ENCODE measurements at places on chromosomes 11 and 22. TPM values are rescaled to one million over a fixed set of nuclear protein-coding genes. Genes with fewer than 3 reads are reported as not detected.

Gene SLC22A25
- not detected for total RNA-seq

Gene MS4A13
- not detected for total RNA-seq

Gene CRYBB2
- total RNA-seq, result 0.33 TPM

Gene TRIM48
- total RNA-seq, result not detected

Gene F2
- 12.1 TPM for total RNA-seq

Gene TUBA8
- 1.7 TPM for total RNA-seq

Gene OR4D5
- total RNA-seq, result not detected

GRCh38 chr11:132803436-132803835 lies 728.9 kb downstream of the OPCML start:
- H3K36me3 ChIP-seq, result no peaks in the 10 kb centered on the region
- DNase-seq, result no peak
- H3K27ac ChIP-seq, result no peak overlapping the region
- peaks cover 25% of the 10 kb centered on the region for H3K27me3 ChIP-seq

DNA sequence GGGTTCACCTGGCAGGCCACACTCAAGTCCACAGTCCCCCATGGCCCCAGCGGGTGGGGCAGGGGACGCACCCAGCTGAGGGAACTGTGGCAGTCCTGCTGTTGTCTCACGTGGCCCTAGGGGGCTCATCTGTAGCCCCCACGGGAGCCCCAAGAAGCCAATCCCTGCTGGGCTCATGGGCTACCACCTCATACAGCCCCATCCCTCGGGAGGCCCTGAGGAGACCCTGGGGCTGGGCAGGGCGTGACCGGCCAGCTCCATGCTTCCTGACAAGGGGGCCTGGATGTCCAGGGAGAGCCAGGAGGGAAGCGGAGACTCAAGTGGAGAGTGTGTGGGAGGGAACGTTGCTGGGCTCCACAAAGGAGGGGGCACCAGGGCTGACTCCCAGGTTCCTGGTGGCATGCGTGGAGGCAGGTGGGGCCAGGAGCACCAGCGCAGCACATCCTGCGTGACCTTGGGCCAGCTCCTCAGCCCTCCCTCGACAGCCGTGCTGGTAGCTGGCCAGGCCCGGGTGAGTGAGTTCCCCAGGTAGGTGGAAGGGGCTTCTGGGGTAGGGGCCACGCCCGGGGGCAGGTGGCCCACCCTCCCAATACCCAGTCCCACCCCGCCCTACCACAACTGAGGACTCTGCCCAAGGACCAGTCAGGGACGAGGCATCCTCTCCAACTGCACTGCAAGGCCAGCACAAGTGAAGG lies 7.9 kb downstream of the RTN4R start:
- H3K36me3 ChIP-seq, result no peaks in the 10 kb centered on the region
- DNase-seq, result no peak
- no peaks in the 10 kb centered on the region for H3K27me3 ChIP-seq
- H3K4me3 ChIP-seq, result no peak overlapping the region
- H3K4me1 ChIP-seq, result no peaks in the 10 kb centered on the region

GRCh38 chr11:95924414-95924760 lies 480 bp upstream of the MTMR2 start:
- H3K27me3 ChIP-seq, result no peaks in the 10 kb centered on the region
- peak overlapping the region; percentile 100 for H3K4me3 ChIP-seq
- peaks cover 21% of the 10 kb centered on the region for H3K4me1 ChIP-seq
- H3K27ac ChIP-seq, result peak overlapping the region; percentile 98
- no peaks in the 10 kb centered on the region for H3K36me3 ChIP-seq

DNA sequence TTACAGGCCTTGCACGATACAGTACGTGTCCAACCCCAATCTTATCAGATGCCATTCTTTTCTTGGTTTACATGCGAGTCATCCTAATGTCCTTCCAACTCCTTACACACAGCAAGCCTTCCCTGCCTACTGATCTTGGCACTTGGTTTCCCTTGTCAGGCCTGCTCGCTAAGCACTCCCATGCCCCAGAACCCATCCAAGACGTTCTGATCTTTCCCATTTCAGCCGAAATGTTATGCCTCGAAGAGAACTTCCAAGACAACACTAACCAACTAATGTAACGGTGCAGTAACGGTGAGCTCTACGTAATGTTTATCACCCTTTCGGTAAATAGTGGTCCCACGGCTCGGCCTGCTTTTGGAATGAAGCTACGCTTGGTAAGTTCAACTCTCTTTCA lies 521 bp downstream of the PES1 start:
- no peaks in the 10 kb centered on the region for H3K4me1 ChIP-seq
- H3K36me3 ChIP-seq, result peaks cover 8% of the 10 kb centered on the region
- no peak for DNase-seq

- H3K4me3 ChIP-seq, result peak overlapping the region; percentile 48
- no peaks in the 10 kb centered on the region for H3K27me3 ChIP-seq
- H3K4me1 ChIP-seq, result peaks cover 6% of the 10 kb centered on the region
- peak overlapping the region; percentile 98 for H3K27ac ChIP-seq
Measured at GRCh38 chr11:8832571-8833260, 78.3 kb upstream of the AKIP1 start.

- peaks cover 41% of the 10 kb centered on the region for H3K27me3 ChIP-seq
- H3K4me3 ChIP-seq, result no peak overlapping the region
- no peak for DNase-seq
Measured at GRCh38 chr22:26979294-26979693, 321.9 kb downstream of the MIAT start.

GRCh38 chr11:111949519-111950426 lies 12.6 kb downstream of the DIXDC1 start:
- no peak for DNase-seq
- no peak overlapping the region for H3K4me3 ChIP-seq
- H3K27ac ChIP-seq, result no peak overlapping the region
- peaks cover 3% of the 10 kb centered on the region for H3K4me1 ChIP-seq

DNA sequence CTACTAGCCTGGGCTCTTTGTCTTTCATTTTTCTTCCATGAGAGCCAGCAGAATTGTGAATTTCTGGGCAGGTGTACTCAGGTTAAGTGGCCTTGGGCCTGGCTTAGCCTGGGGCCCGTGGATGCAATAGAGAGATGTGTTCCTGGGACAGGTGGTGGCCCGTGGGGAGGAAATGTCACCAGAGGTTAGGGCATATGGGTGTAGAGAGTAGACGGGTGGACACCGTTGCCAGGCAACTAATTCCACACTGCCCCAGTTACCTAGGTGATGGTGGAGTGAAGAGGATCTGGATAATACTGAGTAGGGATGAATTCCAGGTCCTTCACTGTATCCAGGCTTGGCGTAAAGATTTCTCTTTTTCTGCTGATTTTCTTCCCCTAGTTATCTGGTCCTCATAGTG lies 175.0 kb downstream of the INSC start:
- no peak overlapping the region for H3K4me3 ChIP-seq
- DNase-seq, result no peak
- peaks cover 4% of the 10 kb centered on the region for H3K27me3 ChIP-seq
- no peak overlapping the region for H3K27ac ChIP-seq

- peaks cover 62% of the 10 kb centered on the region for H3K27me3 ChIP-seq
- H3K4me3 ChIP-seq, result peak overlapping the region; percentile 85
- peaks cover 3% of the 10 kb centered on the region for H3K36me3 ChIP-seq
- H3K27ac ChIP-seq, result no peak overlapping the region
- DNase-seq, result peak; percentile 34
Measured at GRCh38 chr11:117874910-117875381, 1.5 kb downstream of the FXYD6 start.

DNA sequence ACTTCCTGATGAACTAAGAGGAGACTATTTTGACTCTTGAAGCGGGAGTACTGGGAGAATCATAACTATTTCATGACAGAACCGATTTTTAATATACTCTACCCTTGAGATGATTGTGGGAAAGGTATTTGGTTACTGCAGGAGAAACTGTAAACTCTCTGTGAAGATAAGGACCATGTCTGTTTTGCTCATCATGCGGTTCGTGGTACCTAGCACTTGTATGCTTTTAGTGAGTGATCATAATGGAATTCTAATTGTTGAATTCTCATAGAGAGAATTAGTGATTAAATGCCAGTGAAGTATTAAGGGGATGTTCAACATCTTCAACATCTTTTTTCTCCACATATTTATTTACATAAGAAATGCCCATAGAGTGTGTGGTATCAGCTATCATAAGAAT lies 11.4 kb downstream of the AASDHPPT start:
- H3K36me3 ChIP-seq, result peaks cover 44% of the 10 kb centered on the region
- H3K4me1 ChIP-seq, result peaks cover 27% of the 10 kb centered on the region
- no peak overlapping the region for H3K4me3 ChIP-seq
- DNase-seq, result no peak
